ENCODE measurements at places on chromosomes 1 and 21.

DNA sequence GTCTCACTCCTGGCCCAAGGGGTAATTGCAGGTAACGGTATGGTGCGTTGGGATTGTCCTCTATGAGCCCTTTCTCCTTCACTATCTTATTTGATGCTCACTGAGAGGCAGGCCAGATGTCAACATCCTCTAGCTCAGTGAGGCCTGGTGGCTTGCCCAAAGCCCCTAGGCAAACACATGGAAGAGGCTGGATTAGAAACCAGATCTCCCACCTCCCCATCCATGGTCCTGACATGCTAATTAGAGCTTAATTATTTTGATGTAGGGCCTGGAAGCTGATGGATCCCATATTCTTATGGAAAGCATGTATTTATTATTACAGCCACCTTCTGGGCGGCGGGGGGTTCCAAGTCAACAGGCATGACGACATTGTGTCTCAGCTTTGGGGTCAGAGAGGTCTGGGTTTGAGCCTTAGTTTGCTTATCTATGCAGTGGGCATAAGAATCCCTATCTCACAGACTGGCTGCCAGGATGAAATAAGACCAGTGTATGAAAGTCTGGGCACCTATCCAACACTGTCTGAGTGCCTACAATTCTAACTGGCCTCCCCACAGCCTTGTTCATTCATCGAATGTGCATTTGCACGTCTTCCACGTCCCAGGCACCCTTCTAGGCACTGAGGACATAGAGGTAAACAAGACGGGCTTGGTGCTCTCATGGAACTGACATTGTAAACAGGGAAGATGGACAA is 6.2 kb downstream of the SMPDL3B start:
- DNase-seq, result no peak

DNA sequence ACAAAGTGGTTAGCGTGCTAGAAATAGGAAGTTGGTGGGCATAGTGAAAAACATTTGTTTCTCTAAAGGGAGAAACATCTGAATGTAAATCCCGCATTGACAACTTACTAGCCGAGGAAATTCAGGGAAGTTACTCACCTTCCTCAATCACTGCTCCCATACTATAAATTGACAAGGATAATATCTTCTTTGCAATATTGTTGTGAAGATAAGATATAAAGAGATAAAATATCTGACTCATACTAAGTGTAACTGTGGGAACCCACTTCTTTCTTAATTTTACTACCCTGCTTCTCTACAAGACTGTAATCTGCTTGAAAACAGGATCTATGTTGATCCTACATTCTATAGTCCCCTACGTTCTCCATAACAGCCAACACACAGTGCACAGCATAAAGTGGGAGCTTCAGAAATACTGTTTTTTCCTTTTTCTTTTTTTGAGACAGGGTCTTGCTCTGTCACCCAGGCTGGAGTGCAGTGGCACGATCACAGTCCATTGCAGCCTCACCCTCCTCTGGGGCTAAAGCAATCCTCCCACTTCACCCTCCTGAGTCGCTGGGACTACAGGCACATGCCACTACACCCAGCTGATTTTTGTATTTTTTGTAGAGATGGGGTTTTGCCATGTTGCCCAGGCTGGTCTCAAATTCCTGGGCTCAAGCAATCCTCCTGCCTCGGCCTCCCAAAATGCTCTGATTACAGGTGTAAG is 57.4 kb upstream of the C1orf21 start:
- no peak for DNase-seq

DNA sequence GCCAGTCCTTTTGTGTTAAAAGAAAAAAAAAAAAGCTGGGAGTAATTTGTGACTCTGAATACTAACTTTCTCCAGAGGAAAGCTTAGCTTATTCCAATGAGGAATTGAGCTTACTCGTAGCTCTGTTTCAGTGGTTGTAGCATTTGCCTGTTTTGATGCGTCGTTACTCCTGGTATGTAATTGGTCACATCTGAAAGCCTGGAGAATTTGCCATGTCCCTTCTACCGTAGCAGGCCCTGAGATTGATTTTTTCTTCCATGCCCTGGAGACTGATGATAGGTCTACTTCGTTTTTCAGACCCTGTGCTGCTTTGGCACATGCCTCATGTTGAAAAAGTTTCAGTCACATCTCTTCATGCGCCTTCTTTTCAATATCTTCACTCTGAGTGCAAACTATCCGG is 1103.0 kb downstream of the PLA2G4A start:
- DNase-seq, result no peak

DNA sequence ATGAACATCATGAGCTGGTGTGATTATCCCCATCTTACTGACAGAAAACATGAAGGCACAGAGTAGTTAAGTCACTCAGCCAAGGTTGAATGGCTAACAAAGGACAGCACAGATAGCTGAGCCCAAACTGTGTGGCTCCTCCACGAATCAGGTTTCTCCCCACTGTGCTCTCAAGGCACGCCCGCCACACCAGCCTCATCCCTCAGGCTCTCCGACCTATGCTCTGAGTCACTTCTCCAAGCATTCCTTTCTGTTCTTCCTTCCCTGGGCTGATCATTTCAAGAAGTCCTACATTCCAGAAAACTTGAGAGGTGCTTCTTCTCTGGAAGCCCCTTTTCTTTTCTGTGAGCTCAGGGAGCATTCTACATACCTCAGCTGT is 25.3 kb upstream of the SDC3 start:
- no peak for DNase-seq

DNA sequence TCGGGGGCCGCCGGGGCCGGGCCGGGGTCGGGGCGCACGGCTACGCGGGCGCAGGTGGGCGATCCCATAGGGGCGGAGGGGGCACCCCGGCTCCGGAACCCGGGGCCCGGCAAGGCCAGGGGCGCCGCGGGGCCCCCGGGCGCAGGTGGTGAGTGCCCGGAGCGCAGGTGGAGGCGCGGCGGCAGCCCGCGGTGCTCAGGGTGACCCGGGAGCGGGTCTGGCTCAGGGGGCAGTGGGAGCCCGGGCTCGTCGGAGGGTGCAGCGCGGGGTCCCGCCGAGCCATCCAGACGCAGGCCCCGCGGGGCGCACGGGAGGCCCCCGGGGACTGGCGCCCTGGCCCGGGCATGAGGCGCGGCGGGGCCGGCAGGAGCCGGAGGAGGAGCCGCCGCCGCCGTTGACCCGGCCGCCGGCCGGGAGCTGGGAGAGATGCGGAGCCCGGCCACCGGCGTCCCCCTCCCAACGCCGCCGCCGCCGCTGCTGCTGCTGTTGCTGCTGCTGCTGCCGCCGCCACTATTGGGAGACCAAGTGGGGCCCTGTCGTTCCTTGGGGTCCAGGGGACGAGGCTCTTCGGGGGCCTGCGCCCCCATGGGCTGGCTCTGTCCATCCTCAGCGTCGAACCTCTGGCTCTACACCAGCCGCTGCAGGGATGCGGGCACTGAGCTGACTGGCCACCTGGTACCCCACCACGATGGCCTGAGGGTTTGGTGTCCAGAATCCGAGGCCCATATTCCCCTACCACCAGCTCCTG is 489 bp downstream of the CELSR2 start:
- DNase-seq, result no peak

Measured in fibroblast of the conjunctiva (primary cell).